ENCODE measurements at places on chromosomes 6 and 20.

GRCh38 chr20:21376626-21377025 lies 20.7 kb downstream of the NKX2-4 start:
- DNase-seq, result no peak

GRCh38 chr6:93516441-93516840 lies 97.1 kb upstream of the EPHA7 start:
- DNase-seq, result no peak

DNA sequence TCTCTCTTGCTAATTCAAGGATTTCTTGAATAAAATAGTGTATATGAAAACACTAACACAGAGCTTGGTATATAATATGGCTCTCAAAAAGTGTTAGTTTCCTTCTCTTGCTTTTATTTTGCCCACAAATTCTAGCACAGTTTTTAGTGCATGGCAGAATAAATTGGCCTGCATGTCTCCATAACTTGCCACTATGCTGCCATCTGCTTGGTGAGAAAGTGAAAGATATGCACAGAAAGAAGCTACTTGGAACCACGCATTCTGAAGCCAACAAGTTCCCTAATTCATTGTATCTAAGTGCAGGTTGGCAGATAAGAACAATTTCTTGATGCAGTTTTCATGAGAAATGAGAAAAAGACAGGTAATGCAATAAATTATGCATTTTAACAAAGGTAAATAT lies 101.2 kb downstream of the EPHA7 start:
- no peak for DNase-seq

DNA sequence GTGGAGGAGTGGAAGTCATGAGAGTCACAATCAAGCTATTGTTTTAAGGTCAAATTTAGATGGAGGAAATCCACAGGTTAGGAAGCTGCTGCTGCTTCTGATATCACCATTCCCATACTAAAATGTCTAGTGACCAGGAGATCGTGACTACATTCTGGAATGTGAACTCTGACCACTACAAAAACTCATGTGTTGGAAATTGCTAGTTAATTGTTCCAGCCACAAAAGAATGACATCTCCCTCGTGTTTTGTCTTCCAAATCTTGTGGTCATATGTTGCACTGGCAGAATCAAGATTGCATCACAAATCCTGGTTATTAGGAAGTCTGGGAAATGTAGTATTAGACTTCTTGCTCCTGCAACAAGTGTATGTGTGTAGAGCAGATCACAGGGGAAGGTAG lies 441.9 kb downstream of the CD109 start:
- no peak for DNase-seq

- DNase-seq, result no peak
These were observed 42.2 kb downstream of the GFOD1 start for GRCh38 chr6:13445005-13445743.

DNA sequence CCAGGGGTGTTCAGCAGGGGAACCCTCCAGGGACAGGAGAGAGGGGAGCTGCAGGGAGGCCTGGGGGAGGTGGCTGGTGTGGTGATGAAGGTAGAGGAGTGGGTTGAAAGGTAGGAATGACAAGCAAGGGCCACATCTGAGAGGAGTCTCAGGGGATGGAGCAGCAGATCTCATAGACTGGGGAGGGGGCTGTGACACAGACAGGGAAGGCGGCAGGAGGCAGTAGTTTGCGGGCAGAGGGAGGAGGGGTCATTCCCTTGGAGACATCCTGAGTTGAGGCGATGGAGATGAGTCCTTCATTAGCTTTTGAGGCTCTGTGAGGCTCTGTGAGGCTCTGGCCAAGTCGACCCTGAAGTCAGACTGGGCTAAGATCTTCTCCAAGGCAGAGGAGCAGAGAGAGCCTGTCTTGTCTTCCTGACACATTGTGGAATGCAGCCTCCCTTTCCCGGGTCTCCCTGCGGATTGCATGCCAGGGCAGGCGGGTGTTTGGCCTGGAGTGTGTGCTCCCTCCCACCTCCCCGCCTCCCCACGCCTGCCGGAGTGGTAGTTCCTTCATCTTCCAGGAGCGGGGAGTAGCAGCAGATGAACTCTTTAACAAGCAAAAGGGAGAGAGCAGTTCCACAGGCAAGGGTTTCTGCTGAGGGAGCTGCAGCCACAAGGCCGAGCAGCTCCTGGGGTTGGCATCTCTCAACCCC lies 34.3 kb upstream of the MLN start:
- no peak for DNase-seq

DNA sequence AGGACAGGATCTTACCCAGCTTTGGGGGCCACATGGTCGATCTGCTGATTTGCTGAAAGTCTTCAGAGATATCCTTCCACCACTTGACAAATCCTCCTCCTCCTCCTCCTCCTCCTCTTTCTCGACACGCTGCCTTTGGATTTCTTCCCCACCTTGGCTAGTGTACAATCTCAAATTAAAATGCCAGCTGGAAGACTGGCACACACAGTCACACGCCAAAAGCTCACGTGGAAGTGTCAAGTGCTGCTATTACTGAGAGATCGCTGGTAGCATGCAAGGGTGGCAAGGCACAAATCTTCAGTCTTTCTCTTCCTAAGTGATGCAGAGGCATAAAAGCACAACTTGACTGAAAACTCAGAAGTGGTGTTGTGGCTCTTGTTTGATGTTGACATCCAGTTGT lies 35.3 kb downstream of the GPR6 start:
- DNase-seq, result no peak
